ENCODE measurements at places on chromosomes 13 and 19.

DNA sequence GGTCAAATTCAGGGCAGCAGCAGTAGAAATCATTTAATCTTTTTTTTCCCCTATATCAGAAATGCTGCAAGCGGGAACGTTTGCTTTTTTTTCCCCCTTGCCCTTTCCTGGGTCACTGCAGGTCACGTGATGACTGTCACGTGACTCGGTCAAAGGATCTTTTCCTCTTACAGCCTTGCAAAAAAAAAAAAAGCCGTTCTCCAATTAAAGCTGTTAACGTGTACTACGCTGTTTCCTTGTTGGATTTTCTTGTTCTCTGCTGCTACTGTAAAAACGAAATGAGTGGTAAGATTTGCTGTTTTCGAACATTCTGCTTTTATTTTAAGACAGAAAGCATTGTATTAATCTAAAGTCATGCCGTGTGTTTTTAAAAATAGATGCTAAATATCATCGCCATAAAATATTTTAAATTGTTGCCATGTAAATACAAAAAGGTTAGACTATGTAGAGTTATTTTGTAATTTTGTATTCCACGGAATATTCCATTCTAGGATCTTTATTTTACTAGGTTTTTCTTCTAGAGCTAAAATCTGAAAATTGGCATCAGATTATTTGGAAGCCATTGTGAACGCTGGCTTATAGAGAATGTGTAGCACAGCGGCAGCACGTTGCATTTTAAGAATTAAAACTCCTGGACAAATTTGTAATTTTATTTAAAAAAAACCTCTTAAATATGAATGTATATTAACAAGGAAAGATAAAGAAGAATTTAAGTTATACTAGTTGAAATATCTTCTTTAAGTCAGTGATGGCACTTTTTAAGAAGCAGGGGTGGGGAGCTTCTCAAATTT lies 109.8 kb upstream of the MLNR start:
- peak; percentile 61 for DNase-seq

- no peak for DNase-seq
Observed at GRCh38 chr13:32911506-32911905, 104.7 kb upstream of the KL start.

GRCh38 chr19:28468701-28469459 lies 744.1 kb downstream of the UQCRFS1 start:
- DNase-seq: peak; percentile 18

DNA sequence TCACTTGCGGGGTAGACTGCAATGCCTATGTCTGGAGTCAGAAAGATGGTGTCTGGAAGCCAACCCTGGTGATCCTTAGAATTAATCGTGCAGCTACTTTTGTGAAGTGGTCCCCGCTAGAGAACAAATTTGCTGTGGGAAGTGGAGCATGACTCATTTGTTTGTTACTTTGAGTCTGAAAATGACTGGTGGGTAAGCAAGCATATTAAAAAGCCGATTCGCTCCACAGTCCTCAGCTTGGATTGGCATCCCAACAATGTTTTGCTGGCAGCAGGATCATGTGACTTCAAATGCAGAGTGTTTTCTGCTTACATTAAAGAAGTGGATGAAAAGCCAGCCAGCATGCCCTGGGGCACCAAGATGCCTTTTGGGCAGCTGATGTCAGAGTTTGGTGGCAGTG lies 9.5 kb upstream of the ERVV-1 start:
- DNase-seq: no peak

GRCh38 chr19:53192771-53193534 lies at the start of gene ZNF665:
TSS of gene ZNF665 (minus strand) at chr19:53193358. CDS start at chr19:53182898, 10,460 bp downstream.
- peak; percentile 66 for DNase-seq

GRCh38 chr13:44352671-44353070 lies 21.0 kb upstream of the SERP2 start:
- no peak for DNase-seq

DNA sequence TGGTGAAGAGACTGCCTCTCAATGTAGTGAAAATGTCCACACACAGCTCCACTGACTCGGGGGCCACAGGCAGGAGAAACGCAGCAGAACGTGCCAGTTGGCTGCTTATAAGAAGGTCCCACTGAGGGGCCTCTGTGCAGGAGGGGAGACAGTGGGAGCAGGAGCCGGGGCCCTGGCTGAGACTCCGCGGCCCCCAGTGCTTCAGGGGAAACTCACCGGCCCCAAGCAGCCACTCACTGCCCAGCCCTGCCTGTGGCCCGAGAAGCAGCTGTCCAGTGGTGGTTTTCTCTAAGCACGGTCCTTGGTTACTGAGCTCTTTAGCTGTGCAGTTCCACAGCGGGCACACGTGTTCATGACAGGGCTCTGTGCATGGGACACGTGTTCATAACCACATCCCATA lies 91.9 kb upstream of the MCF2L start:
- DNase-seq: peak; percentile 13

DNA sequence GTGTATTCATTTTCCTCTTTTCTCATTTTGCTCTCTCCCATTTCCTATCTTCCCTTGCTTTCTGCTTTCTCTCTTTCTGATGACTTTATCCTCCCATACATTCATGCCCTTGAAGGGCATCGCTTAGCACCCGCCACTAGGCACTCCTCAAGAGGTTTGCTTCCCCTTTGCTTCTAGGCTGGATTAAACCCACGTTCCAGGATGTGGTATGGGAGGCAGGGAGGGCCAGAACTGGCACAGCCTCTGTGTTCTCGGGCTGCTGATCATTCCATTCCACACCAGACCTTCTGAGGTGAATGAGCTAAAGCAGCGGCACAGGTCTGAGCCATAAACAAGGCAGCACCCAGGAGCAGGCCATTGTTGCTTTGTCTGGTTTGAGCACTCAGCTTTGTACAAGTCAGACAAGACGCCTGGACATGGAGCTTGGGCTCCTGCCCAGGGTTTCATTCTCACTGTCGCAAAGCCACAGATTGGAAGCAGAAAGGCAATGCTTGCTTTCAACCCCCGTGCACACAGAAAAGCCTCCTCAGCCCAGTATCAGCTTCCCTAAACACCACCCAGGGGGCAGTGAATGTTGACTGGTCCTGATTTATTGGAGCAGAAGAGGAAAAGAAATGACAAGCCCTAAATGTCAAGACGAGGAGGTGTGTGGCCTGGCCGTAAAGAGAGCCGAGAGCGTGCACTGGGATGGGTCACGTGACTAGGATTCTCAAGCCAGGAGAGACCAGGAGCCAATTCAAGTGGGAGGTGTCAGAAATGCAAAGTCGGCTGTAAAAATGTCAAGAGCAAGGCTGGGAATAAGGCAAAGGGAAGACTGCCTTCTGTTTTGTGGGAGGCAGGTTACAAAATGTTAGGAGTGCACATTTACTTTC lies 218.0 kb upstream of the SERP2 start:
- no peak for DNase-seq

DNA sequence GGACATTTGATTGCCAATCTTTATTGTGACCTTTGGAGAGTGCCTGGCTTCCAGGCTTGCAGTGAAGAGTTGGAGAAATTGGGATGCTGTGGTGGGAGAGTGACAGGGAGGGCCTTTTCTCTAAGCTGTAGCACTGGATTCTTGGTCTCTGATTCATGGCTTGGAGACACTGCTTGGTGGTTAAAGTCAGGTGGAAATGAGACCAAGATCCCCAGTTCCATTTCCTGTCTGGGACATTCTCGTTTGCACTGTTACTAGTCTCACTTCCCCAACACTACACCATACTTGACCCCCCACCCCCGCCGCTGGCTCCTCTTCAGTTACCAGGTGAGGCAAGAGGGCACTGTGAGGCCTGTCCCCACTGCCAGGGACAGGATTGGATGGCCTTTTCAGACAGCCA lies 2.9 kb downstream of the SUPT5H start:
- no peak for DNase-seq

GRCh38 chr13:26424181-26424580 lies 133.3 kb upstream of the WASF3 start:
- no peak for DNase-seq

DNA sequence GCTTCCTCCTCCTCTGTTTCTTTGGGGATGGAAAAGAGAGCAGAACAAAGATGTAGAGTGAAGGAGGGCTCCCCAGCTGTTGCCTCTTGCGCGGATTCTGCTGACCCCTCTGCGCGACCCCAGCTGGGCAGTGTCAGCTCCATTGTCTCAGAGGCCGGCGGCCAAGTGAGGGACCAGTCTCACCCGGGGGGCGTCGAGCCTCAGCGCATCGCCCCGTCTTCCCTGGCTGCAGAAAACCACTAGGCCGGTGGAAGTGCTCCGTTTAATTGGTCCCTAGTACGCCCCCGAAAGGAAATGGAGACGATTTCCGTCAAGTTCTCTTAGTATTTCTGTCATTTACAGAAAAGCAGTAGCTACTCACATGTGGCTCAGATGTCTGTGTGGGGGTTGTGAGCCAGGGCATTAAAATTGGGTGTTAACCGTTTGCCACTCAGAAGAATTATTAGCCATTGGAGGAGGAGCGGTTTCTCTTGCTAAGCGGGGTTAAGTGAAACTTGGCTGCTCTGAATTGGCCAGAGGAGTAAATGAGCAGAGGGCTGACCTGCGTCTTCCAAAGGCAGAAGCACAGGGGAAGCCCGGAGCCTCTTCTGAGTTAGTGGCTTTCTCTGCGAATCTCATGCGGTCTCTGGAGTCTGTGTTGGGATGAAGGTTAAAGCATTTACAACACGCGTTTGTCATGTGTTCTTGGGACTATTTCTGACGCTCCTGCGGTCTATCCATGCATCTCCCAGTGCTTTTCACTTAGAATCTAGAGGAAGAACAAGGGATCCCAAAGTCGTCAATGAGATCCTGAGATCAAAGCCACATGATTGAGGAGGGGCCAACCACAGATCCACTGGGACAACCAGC lies 132.8 kb upstream of the MYO16 start:
- DNase-seq: no peak

DNA sequence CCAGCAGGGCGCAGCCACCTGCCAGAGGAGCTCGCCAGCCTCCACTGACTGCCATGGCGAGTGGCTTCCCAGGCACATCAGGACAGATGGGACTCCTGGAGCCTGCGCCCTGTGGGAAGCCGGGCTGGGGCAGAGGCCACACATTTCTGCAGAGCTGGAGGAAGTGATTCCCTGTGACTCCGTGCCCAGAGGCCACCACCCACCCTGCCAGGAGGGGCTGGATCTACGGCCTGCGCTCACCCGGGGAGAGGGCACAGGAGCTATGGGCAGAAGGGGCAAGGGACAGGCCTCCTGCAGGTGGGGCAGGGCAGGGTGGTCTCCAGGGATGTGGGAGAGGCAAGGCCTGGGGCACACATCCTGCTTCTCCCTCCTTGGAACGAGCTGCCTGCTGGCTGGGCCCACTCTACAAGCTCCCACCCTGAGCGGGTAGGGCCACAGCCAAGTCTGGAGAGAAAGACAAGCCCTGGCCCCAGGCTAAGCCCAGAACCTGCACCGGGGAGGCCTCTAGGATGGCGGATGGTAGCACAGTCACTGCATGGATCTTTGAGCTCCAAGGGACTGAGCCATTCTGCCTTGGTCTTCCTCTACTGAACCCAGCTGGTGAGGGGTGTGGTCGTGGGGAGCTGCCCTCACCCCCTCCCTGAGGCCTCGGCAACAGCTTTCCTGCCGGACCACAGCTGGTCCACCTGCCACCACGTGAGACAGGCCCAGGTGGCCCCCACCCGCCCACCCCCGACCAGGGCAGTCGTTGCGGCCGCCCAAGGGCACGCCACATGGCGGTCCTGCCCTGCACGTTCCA lies 40.6 kb downstream of the CEBPG start:
- DNase-seq: no peak

GRCh38 chr19:1880611-1881392 lies 4.5 kb downstream of the ABHD17A start:
- DNase-seq: no peak

DNA sequence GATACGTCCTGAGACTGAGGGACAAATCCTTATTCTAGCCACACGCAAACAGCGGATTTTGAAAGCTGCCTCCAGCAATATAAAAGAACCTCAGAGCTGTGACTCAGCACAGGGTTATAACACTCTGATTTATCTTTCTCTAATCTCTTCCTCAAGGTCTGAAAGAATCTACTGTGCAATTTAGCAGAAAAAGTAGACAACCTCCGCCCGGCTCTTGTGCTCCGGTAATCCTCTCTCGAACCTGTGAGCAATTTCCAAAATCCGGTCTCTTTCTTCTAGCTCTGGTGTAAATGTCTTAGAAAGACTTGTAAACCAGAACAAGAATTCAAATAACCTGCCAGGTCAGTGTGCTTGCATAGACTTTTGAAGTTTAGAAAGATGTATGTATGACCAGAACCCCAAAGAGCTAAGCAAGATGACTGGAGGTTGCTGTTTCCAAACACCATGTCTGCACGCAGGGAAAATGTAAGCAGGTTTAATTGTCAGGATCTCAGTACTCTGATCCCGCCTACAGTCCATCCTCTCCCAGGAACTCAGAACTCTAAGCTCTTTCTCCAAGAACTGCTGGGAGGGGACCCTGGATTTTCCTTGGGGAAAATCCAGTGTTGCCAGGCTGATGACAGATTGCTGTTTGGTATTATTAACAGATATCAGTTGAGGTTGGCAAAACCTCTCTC lies 338.1 kb downstream of the RFC3 start:
- DNase-seq: no peak

GRCh38 chr13:39542361-39542760 lies 60.6 kb downstream of the LHFPL6 start:
- no peak for DNase-seq

DNA sequence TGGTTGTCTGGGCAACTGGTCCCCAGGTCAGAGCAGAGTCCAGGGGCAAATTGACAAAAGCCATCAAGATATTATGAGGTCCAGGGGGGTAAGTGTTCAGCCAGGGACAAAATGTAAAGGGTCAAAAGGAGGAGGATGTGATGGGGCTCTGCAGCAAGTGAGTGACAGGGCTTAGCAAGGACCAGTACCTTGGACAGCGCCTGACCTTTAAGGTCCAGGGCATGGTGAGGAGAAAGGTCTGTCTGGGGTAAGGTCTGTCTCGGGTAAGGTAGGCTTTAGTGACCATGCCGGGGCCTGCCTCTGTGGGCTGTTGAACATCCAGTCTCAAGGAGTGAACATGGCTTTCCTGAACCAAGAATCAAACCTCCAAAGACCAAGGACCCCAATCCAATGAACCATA lies 6.3 kb upstream of the ZNF358 start:
- no peak for DNase-seq

GRCh38 chr19:54345938-54346386 lies 7.0 kb upstream of the LILRA4 start:
- no peak for DNase-seq

GRCh38 chr13:35994131-35994966 lies 136.8 kb downstream of the DCLK1 start:
- no peak for DNase-seq

GRCh38 chr19:925087-925525 lies 729 bp upstream of the ARID3A start:
- DNase-seq: no peak
